ENCODE measurements at places on chromosomes 2 and 18.

DNA sequence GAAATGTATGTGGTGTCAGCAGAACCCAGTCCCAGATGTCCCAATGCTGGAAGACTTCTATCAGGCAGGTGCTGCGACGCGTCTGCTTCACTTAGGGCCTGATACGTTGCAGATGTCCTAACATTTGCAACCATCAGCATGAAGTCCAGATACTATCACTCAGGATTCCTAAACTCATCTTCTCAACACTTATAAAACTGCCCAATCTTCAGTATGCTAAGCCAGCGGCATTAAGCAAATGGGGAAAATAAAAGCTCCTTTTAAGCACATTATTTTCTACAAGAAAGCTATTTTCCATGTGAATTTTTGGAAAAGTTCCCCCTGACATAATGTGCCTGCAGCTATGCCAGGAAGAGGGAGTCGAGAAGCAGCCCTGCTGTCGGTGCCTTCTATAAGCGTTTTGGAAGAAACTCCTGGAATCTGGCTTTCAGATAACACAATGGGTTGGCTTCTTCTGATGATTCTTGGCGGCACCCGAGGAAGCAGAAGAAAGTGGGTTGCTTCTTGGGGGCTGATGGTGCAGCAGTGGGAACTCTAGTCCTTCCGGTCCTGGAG is 60.7 kb upstream of the ITGA6 start:
- H3K27ac ChIP-seq: no peak overlapping the region
- no peak overlapping the region for H3K4me3 ChIP-seq
- H3K27me3 ChIP-seq: no peaks in the 10 kb centered on the region
- H3K4me1 ChIP-seq: no peaks in the 10 kb centered on the region
- no peaks in the 10 kb centered on the region for H3K36me3 ChIP-seq
- no peak for DNase-seq

GRCh38 chr18:75339936-75340605 is 87.4 kb downstream of the SMIM21 start:
- peaks cover 2% of the 10 kb centered on the region for H3K4me1 ChIP-seq
- no peak for DNase-seq
- H3K36me3 ChIP-seq: no peaks in the 10 kb centered on the region
- no peaks in the 10 kb centered on the region for H3K27me3 ChIP-seq
- no peak overlapping the region for H3K27ac ChIP-seq

DNA sequence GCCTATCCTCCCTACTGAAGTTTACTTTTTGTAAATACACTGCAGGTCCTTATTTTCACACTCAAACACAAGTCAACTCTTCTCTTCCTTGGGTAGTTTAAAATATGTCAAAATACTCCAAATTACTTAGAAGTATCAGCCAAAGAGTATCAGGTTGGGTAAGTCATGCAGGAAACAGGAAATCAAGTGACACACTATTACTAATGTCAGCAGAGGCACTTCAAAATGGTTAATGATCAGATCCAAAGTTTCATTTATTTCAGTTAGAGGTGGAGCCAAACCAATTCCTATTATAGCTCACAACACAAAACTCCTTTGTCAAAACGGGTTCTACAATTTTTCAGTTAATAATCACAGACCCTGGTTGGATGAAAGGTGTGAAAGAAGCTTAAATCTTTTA is 54.2 kb downstream of the DLGAP1 start:
- H3K27ac ChIP-seq: no peak overlapping the region
- DNase-seq: no peak
- H3K4me1 ChIP-seq: no peaks in the 10 kb centered on the region
- no peak overlapping the region for H3K4me3 ChIP-seq

GRCh38 chr2:81084101-81084500 is 779.5 kb upstream of the LRRTM1 start:
- H3K27ac ChIP-seq: no peak overlapping the region
- no peaks in the 10 kb centered on the region for H3K36me3 ChIP-seq
- H3K4me1 ChIP-seq: no peaks in the 10 kb centered on the region

GRCh38 chr2:80281049-80281448 is 23.5 kb downstream of the LRRTM1 start:
- no peak for DNase-seq
- H3K4me1 ChIP-seq: no peaks in the 10 kb centered on the region
- no peaks in the 10 kb centered on the region for H3K27me3 ChIP-seq
- H3K4me3 ChIP-seq: no peak overlapping the region
- no peak overlapping the region for H3K27ac ChIP-seq
- no peaks in the 10 kb centered on the region for H3K36me3 ChIP-seq

GRCh38 chr2:181459621-181460021 is 2.4 kb downstream of the ITGA4 start:
- peaks cover 16% of the 10 kb centered on the region for H3K27me3 ChIP-seq
- no peaks in the 10 kb centered on the region for H3K4me1 ChIP-seq
- no peaks in the 10 kb centered on the region for H3K36me3 ChIP-seq
- H3K4me3 ChIP-seq: no peak overlapping the region
- no peak overlapping the region for H3K27ac ChIP-seq

GRCh38 chr2:160387558-160388262 is 105.9 kb downstream of the RBMS1 start:
- H3K4me1 ChIP-seq: peaks cover 24% of the 10 kb centered on the region
- no peak overlapping the region for H3K4me3 ChIP-seq
- no peak for DNase-seq
- H3K27me3 ChIP-seq: no peaks in the 10 kb centered on the region
- no peak overlapping the region for H3K27ac ChIP-seq

- no peak overlapping the region for H3K4me3 ChIP-seq
- H3K27ac ChIP-seq: no peak overlapping the region
- no peaks in the 10 kb centered on the region for H3K36me3 ChIP-seq
- DNase-seq: no peak
- H3K27me3 ChIP-seq: no peaks in the 10 kb centered on the region
Observed at GRCh38 chr2:38029512-38029911, 46.4 kb downstream of the CYP1B1 start.

DNA sequence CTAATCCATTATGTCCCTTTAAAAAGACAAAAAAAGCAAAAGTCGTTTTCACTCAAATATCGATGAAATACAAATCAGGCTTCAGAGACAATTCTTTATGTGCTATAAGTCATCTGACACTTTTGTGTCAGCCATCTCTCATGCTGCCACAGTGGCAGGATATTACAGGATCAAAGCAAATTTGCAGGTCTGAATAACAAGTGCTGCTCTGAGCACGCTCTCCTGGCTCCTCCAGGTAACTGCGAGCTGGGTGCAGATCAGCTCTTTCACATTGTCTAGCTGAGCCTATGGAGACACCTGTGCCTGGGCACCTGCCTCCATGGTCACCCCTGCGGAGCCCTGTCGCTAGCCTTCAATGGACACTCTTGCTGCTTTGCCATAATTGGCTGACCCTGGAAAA is 250.2 kb upstream of the RAB12 start:
- no peak overlapping the region for H3K4me3 ChIP-seq
- no peak for DNase-seq
- H3K36me3 ChIP-seq: peaks cover 2% of the 10 kb centered on the region

- H3K27me3 ChIP-seq: no peaks in the 10 kb centered on the region
- no peaks in the 10 kb centered on the region for H3K4me1 ChIP-seq
- H3K4me3 ChIP-seq: no peak overlapping the region
- DNase-seq: no peak
- no peaks in the 10 kb centered on the region for H3K36me3 ChIP-seq
Observed at GRCh38 chr2:205527801-205528200, 154.5 kb upstream of the NRP2 start.

DNA sequence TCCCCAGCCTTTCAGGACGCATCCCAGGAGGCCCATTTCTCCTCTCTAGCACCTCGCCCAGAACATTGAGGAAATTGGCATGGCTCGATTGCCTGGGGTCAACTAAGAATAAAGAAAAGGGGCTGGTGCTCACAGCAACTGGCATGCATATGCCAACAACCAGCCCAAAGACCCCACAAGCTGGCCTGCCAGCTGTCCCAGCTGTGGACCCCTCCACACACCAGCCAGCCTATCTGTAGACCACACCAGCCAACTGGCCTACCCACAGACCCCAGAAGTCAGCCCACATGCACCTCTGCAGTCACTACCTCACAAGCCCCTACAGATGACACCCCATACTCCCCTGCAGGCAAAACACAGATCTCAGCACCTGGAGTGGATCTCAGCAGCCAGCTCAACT is 123.8 kb upstream of the ID2 start:
- H3K27me3 ChIP-seq: no peaks in the 10 kb centered on the region
- H3K36me3 ChIP-seq: no peaks in the 10 kb centered on the region
- H3K4me1 ChIP-seq: no peaks in the 10 kb centered on the region
- no peak for DNase-seq
- H3K4me3 ChIP-seq: peak overlapping the region; percentile 12
- H3K27ac ChIP-seq: no peak overlapping the region

- H3K36me3 ChIP-seq: peaks cover 2% of the 10 kb centered on the region
- H3K4me1 ChIP-seq: no peaks in the 10 kb centered on the region
Observed at GRCh38 chr2:223930103-223930976, 14.8 kb downstream of the WDFY1 start.

DNA sequence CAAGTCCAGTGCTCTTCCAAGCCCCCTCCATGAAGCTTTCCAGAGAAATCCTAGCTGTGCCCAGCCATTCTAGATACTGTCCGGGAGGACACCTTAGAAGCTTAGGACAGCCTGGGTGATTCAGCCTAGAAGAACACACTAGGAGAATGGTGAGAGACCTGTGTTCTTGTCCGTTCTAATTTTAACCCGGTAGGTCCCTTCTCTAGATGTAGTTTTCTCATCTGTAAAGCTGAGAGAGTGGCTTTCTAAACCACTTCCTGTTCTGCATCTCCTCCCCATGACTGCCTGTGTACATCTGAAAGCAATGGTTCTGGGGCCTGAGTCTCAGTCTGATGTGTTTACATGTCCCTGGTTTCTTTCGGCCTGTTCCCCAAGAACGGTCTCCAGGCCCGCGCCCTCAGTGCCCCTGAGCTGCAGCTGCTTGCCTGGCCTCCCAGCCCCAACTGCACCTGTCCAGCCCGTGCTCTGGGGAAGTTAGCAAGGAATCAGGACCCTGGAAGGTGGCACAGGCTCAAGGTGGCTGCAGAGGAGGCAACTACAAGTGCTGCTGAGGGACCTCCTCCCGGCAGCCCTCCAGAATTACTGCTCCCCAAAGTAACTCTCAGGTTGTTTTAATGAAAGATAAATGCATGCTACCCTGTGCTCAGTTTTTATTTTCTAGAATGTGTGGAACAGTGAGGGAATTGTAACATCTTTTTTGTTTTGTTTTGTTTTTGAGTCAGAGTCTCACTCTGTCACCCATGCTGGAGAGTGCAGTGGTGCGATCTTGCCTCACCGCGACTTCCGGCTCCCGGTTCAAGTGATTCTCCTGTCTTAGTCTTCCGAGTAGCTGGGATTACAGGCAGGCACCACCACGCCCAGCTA is 105.9 kb downstream of the LBH start:
- H3K27ac ChIP-seq: no peak overlapping the region
- no peaks in the 10 kb centered on the region for H3K36me3 ChIP-seq
- H3K4me1 ChIP-seq: peaks cover 14% of the 10 kb centered on the region
- H3K4me3 ChIP-seq: no peak overlapping the region
- no peaks in the 10 kb centered on the region for H3K27me3 ChIP-seq

- peak; percentile 76 for DNase-seq
- H3K36me3 ChIP-seq: no peaks in the 10 kb centered on the region
- no peaks in the 10 kb centered on the region for H3K4me1 ChIP-seq
- no peaks in the 10 kb centered on the region for H3K27me3 ChIP-seq
Observed at GRCh38 chr2:53452957-53453748, 314.5 kb upstream of the CHAC2 start.

DNA sequence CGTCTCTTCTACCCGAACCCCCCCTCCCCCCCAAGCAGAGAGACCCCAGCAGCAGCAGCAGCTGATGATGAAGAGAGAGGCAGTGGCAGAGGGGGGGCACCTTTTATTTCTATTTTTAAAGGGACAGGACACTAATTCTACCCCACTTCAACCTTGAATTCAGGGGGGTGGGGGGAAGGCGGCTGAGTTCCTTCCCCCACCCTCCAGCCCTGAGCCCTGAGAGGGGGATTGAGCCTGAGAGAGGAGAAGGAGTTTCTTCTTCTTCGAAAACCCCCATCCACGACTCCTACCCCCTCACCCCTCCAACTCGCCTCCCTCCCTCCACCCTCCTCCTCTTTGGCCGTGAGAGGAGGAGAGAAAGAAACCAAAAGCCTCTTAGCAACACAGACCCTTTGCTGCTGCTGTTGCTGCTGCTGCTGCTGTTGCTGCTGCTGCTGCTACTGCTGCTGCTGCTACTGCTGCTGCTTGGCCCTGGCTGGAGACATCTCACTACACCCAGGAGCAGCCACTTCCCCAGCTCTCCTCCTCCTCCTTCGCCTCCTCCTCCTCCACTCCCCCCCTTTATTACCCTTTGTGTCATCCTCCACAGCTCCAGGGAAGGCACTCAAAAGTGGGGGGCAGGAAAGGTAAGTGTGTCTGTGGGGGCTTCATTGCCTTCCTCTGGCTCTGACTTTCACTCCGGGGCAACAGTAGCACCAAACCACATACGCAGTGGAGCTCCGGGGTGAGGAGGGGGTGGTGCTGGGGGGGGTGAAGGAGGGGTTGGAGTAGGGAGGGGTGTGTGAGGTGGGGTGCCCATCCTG is at the start of gene MBD5:
Gene MBD5, plus strand, starts transcription at position 33 of the 803 bp plus-strand sequence.
- H3K27ac ChIP-seq: peak within 1 kb of the TSS; percentile 80
- H3K4me3 ChIP-seq: peak within 1 kb of the TSS; percentile 96
- H3K27me3 ChIP-seq: no peaks in the 10 kb centered on the region
- no peaks in the 10 kb centered on the region for H3K36me3 ChIP-seq

DNA sequence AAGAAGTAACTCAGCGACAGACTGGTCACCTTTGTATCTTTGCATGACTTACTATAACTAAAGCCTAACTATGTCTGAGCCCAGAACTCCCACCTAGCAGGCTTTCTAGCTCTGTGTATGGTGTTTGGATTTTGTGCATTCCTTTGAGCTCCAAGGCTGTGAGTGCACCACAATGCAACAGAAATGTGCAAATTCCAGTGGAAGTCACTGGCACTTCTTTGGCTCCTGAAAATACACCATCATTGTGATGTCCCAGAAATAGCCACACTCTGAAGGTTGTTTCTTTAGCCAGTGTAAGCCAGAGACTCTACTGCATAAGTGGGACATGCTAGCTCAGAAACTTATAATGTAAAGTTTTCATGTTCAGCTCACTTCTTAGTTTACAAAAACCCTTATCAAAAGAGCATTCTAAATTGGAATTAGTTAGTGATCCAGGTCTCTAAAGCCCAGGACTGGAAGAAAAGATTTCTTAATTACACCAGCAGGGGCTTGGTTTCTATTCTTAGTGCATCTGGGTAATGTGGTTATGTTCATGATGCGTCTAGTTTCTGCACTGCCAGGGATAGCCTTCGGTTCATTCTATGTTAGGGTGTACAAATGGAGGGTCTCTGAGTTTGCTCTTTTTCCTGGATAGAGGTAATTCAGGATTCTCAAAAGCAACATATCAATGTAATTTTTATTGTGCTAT is 1239.5 kb upstream of the ZEB2 start:
- H3K4me1 ChIP-seq: no peaks in the 10 kb centered on the region
- no peak for DNase-seq
- H3K27me3 ChIP-seq: no peaks in the 10 kb centered on the region
- H3K36me3 ChIP-seq: no peaks in the 10 kb centered on the region

GRCh38 chr18:23103449-23103848 is 31.8 kb upstream of the CABLES1 start:
- H3K4me3 ChIP-seq: no peak overlapping the region
- no peak for DNase-seq
- peaks cover 15% of the 10 kb centered on the region for H3K4me1 ChIP-seq
- no peaks in the 10 kb centered on the region for H3K27me3 ChIP-seq
- H3K36me3 ChIP-seq: no peaks in the 10 kb centered on the region

GRCh38 chr2:207819021-207819797 is 49.5 kb upstream of the FZD5 start:
- H3K27ac ChIP-seq: no peak overlapping the region
- no peak for DNase-seq
- H3K27me3 ChIP-seq: no peaks in the 10 kb centered on the region
- H3K4me3 ChIP-seq: no peak overlapping the region
- no peaks in the 10 kb centered on the region for H3K4me1 ChIP-seq

Data from trophoblast cell (in vitro differentiated cells and primary cell).